Panc1 (cell line): ENCODE measurements at places on chromosomes 16 and 17. TPM values are rescaled to one million over a fixed set of nuclear protein-coding genes. Genes with fewer than 3 reads are reported as not detected.

DNA sequence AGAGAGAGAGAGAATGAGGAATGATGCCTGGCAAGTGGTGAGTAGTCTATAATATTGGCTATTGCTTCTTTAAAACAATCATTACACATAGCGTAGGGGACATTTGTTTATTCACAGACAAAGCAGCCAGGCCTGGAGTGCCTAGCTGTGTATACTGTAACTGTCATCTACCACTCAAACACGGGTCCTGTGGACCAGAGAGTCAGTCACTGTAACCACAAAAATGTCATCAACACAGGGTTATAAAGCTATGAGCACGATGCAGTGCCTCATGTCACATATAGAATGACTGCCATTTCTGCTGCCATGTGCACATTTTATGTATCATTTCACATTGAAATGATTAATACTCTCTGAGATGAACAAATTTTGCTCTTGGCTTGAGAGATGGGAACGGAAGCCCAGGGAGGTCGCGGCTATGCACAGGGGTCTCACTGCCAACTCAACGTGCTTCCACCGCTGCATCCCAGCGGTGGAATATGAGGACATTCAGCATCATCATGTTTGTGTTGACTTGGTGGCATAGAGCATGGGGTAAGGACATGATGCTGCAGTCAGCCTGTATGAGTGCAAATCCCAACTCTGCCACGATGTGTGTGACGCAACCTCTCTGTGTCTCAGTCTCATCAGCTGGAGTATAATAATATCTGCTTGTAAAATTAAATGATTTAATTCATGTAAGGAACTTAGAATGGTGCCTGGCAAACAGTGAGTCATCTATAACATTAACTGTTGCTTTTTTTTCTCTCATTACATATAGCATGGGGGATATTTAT, 3.3 kb downstream of the MT1H start:
- DNase-seq: no peak

DNA sequence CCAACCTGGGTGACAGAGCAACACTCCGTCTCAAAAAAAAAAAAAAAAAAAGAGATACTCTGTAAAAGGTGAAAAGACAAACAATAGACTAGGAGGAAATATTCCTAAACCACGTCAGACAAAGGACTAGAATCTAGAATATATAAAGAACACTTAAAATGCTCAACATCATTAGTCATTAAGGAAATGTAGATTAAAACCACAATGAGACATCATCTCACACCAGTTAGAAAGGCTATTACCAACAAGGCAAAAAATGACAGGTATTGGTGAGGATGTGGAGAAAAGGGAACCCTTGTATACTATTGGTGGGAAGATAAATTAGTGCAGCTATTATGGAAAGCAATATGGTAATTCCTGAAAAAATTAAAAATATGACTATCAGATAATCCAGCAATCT, 903.1 kb upstream of the SOX9 start:
- DNase-seq: no peak

DNA sequence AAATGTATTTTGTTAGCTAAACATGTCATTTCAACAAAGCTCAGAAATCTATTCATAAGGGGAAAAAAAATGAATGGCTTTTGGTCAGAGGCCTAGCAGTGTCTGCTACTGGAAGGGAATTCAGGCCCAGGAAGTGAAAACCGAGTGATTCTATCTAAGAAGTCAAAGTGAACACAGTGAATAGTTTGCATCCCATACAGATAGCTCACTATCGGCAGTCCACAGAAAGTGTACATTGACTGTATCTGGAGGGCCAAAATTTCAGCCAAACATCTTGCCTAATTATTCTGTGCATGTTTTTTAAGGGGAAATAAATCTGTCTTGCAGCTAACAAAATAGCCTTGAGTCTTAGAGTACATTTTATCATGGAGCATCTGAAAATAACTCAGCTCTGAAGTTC, 214.4 kb upstream of the CACNG5 start:
- no peak for DNase-seq

DNA sequence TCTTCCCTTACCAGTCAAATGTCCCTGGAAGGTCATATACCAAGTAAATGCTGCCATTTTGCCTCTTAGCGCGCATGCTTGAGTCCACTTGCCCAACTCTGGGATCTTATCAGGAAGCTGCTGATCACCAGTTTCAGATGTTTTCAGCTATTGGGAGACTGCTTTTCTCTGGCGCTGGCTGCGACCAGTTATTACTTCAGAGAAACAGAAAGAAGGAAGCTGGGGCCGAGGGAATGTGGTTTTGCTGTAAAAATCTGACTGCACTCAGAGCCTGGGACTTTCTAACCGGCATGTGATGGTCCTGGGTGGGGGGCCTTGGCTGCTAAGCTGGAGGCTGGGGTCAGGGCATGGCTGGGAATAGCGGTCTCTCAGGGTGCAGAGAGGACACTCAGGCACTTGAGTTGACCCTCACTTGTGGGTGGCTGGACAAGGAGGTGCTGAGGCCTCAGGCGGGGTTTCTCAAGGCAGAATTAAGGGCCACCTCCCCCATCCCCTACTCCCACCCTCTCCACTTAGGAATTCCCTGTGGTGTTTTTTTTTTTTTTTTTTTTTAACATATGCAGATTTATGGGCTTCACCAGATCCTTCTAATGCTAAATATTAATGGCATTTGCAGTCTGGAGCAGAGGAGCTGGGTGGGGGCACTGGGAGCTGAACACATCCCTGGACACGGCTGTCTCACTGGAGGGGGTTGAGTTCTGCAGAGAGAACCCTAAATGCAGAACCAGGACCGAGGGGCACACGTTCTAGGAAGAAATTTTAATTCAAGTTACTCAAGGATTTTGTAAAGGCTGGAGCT, 145.8 kb downstream of the CYLD start:
- no peak for DNase-seq

DNA sequence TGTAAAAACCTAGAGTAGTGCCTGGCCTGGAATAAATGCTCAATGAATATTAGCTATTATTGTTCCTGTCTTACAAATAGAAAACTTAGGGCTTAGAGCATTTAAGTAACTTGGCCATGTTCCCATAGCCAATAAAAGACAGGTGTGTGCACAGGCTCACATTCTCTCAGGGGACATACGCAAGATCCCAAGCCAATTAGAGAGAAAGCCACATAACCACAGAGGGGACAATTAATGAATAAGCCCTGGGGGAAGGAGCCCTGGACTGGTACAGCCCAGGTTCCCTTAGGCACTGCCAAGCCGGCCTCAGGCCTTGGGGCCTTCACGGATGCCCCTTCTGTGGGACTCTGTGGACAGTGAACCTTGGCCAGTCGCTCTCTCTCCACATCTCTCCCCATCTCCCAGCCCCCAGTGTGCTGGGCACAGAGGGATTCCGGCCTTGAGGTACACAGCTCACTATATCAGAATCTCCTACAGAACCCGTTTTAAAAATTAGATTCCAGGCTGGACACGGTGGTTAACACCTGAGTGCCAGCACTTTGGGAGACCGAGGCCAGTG, 27.3 kb upstream of the ABCC12 start:
- no peak for DNase-seq

DNA sequence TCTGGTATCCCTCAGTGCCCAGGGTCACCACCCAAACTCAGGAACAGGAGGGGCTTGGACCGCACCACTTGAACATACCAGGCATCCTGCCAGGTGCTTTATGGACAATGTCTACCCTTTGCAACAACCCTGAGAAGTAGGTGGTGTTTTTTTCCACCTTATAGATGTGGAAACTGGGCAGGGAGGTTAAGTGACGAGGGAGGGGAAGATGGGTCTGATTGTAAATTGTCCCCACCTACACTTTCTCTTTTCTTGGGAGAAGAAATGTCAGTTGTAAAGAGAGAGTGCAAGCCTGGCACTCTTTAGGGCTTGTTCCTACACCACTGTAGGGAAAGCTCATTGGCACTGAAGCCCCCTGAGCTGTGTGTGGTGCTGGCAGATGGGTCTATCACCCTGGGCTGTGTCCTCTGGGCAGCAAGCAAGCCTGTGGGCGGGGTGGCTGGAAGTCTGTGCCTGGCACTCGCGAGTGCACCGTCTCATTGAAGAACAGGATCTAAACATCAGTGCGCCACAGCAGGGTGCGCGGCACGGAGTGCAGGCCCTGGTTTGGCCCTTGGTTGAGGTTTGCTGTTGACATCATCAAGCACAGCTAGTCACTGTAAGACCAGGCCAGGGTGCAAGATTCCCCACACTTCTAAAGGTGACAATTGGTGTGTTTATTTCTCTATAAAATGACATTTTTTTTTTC, 15.1 kb downstream of the NOD2 start:
- no peak for DNase-seq

- DNase-seq: no peak
Observed at GRCh38 chr17:58997756-58998553, 108.7 kb downstream of the TRIM37 start.

GRCh38 chr17:79008666-79009387, 737 bp downstream of the CANT1 start:
- DNase-seq: no peak

DNA sequence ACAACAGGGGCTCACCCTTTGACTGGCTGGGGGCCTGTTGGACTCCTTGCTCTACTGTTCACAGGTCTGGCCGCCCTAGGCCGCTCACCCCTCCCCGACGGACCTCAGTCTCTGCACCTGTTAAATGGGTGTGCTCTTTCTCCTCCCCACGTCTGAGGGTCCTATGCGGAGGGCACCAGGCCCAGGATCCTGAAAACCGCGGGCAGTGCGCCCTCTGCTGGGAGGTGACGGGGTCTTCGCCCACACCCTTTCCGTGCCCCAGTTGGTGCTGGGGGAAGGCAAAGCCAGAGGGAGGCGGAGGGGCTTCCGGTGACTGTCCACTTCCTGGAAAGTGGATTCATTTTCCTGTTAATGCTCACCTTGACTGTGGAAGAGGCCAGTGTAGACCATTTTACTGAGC, 1010.9 kb downstream of the KCNJ18 start:
- no peak for DNase-seq

GRCh38 chr16:11258553-11259492, 2.8 kb upstream of the SOCS1 start:
- DNase-seq: no peak

GRCh38 chr16:56815721-56816120, 49.3 kb upstream of the SLC12A3 start:
- DNase-seq: no peak

DNA sequence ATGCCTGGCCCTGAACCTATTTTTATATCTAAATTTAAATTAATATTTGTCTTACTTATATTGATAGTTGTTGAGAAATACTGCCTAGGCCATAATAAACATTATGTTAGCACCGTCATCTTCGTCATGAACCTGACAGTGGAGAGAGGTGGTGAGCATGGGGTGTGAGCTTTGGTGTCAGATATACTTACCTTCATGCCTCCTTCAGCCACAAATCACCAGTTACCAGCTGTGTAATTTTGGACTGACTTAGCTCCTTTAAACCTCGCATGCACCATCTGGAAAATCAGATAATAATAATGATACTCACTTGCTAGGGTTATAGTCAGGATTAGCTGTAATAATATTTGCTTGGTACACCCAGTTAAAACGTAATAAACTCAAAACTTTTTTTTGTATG, 35.0 kb downstream of the SNX29 start:
- DNase-seq: no peak

Gene WNK4
- total RNA-seq: 3.5 TPM

Gene KRT32
- 0.72 TPM for total RNA-seq

DNA sequence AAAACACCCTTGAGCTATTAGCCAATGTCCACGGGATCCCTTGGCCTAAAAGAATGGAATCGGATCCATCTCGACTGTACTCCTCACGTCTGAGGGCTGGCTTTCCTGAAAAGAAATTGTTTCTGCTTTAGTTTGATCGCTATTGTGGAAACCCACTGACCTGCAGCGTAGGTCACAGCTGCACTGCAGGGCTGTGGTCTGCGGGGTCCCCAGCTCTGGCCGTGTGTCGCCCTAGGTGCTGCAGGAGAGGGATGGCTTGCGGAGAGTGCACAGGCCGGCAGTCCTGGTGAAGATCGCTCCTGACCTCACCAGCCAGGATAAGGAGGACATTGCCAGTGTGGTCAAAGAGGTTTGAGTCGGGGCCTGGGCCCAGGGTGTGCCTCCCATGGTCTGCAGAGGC, 13.6 kb downstream of the DHODH start:
- no peak for DNase-seq

Gene FZD2
- 35.4 TPM for total RNA-seq

Gene TP53TG3F
- 0.54 TPM for total RNA-seq

DNA sequence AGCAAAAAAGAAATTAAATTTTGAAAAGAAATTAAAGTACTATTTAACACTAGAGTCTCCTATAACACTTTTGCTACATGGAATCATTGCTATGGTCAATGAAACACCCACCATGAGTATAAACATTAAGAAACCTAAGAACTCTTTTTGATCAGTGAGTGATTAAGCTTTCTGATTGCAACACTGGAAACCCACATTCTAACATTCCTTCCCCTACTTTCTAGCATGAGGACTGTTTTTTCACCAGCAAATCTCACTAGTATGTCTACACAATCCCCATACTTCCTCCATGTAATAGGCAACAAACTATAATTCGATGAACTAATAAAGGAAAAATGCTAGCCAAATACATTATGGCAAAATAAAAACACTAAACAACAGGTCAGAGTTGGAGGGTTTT, 54.7 kb downstream of the SKAP1 start:
- no peak for DNase-seq

GRCh38 chr16:87322360-87322759, 5.2 kb upstream of the C16orf95 start:
- DNase-seq: no peak

DNA sequence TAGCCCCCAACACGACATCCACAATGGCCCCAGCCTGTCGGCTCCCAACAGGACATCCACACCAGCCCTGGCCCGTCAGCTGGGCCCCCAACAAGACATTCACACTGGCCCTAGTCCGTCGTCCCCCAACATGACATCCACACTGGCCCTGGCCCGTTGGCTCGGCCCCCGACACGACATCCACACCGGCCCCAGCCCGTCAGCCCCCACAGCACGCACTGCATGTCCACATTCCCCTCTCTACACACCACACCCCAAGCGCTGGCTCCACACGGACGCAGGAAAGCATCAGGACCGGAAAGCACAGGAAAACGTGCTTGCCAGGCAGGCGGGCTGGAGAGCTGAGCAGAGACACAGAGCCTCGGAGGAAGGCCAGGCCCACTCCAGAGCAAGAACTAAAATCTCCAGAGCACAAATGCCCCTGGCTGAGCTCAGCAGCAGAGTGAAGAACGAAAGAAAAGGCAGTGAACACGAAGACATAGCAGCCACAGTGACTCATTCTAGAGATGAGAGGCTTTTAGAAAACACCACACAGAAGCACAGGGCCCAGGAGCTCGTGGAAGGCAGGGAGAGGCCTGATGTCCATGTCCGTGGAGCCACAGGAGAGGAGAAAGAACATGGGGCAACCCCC, 50.6 kb downstream of the LMF1 start:
- DNase-seq: no peak

GRCh38 chr17:36937959-36938565, 787 bp downstream of the LHX1 start:
- no peak for DNase-seq

- DNase-seq: no peak
Observed at GRCh38 chr16:30179195-30179594, 4.2 kb upstream of the CORO1A start.

- DNase-seq: no peak
Observed at GRCh38 chr16:69188236-69188549, 1.2 kb downstream of the SNTB2 start.

GRCh38 chr16:6732166-6732565, 600.5 kb upstream of the RBFOX1 start:
- no peak for DNase-seq

Gene KRT14
- total RNA-seq: not detected

- DNase-seq: no peak
Observed at GRCh38 chr16:49464877-49465504, 91.4 kb downstream of the C16orf78 start.

Gene MYL4
- total RNA-seq: 0.49 TPM
